ENCODE measurements at places on chromosomes 13 and 19.

GRCh38 chr13:20197361-20197834 is 4.7 kb upstream of the GJB2 start:
- DNase-seq: peak; percentile 36

GRCh38 chr19:5718579-5719273 is 1.2 kb downstream of the LONP1 start:
- DNase-seq: peak; percentile 25

GRCh38 chr13:29472332-29472961 is 123.0 kb downstream of the SLC7A1 start:
- DNase-seq: peak; percentile 43

DNA sequence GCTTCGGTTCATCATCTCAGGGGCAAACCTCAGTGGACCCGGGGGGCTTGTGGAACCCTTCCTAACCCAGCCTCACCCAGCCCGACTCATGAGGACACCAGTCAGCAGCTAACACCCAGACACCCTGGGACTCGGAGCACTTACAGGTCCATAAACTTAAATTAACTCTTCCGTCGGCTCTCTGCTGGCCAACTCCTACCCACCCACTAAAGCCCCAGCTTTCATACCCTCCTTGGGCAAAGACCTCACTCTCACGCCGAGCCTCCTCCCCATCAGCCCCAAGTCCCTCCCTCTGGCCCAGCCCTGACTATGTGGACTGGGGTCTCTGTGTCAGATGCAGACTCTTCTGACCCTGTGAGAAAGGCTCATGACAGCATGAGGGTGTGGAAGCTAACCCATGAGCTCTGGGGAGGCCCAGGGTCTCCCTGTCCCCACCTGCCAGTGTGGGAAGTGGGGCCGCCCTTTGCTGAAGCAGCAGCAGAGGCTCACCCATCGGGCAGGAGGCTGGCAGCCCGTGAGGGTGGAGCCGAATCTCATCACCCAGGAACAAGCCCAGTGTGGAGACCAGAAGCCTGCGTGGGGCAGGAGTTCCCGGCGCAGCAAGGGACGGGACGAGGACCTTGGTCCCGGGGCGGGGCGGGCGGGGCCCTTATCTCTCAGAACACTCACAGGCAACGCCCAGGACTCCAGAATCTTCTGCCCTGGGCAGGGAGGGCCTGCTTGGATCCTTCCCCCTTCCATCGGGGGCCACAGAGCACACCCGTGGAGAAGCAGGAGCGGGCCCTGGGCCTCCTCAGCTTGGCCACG is 19.8 kb downstream of the TCF3 start:
- no peak for DNase-seq

DNA sequence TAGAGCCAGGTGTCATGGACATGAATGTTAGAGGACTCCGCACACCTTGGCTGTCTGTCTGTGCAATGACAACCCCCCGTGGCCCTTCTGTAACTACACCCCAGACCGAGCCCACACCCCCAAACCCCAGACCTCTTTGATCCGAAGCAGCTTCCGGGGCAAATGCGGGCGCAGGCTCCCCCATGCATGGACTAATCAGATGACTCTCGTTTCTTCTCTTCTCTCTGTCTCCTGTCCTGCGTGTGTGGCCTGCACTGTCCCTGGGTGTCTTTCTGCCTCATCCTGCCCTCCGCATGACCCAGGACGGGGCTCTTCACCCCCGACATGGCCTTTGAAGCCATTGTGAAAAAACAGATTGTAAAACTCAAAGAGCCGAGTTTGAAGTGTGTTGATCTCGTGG is 38.9 kb downstream of the TMED1 start:
- DNase-seq: peak; percentile 76

- DNase-seq: no peak
Observed at GRCh38 chr13:112722433-112723263, 32.8 kb downstream of the ATP11A start.

- DNase-seq: no peak
Observed at GRCh38 chr19:32176591-32176990, 168.8 kb upstream of the ZNF507 start.

DNA sequence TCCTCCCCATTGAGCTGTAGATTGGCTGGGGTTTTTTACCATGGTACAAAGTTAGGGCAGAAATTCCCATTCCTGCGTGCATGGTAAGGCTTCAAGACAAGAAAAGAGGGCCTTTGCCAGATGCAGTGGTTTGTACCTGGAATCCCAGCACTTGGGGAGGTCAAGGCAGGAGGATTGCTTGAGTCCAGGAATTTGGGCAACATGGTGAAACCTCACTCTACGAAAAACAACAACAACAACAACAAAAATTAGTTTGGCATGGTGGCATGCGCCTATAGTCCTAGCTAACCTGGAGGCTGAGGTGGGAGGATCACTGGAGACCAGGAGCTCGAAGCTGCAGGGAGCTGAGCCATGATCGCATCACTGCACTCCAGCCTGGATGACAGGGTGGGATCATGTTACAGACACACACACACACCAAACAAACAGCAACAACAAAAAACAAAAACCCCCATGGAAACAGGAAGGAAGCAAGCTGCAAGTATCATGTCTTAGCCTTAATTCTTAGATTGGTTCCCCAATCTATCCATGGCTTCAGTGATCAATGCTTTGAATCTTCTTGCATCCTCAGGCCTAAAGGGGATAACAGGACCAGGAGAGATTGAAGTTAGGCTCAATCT is 5.5 kb upstream of the WTIP start:
- DNase-seq: no peak

GRCh38 chr13:51093574-51093973 is 17.5 kb downstream of the C13orf42 start:
- no peak for DNase-seq

DNA sequence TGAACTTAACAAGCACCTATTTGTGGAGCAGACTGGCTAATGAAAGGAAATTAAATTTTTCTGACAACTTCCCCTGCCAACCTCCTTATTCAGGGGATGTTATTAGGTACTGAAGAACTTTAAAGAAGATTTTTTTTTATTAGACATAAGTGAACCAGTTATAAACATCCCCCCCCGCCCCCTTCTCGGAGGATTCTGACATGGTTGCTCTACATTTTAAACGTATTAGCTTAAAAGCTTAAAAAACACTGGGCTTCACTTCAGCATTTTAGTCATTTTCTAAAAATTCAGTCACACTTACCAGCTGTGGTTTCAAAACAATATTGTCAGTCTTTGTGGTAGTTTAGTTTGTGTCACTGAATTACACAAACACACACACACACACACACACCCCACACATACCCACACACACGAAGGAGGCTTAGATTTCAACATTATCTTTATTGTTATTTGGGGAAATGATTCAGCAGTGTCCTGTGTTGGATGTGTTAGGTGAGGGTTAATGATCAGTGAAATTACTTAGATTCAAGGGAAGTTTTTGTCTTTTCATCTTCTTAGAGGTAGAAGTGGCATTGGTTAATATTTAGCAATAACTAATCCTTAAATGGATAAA is 145.7 kb downstream of the PCCA start:
- DNase-seq: no peak

DNA sequence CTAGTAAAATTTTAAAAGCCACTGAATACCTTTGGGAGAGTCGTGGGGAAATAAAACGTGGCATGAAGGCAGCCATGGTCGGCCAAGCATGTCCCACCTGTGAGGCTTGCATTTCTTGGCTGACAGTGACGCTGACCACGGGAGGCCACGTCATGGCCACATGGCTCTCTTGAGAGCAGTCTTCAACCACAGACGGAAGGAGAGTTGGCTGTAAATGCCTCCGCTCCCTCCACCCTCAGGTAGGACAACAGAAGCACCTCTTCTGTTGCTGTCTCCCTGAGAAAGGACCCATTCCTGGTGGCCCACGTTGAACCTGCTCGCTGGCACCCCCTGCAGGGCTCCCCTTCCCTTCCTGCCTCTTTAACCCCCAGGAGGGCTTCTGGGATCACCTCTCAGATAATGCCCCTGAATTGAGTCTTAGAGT is 10.6 kb upstream of the LRRC25 start:
- DNase-seq: no peak

DNA sequence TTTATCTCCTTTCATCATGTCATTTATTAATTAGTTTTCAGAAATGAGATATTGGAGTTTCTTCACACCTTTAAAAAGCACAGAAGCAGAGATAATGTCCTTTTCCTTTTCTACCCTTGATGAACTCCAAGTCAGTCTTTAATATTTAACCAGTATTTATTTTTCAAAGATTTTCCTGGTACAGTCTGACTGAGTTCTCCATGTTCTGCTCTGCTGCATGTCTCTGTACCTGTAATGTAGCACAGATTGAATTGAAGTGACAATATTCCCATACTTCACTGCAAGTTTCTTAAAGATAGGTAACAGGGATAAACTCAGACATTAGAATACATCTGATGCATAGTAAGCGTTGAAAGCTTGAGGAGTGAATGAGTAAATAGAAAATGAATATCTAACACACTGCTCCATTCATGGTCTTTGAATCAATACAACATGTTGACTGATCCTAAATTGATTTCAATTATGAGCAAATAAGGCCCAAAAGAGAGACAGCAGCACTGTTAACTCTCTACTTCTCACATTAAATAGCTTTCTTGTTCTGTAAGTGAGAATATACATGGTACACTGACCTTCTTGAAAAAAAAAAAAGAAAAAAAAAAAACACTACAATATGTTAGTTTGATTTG is 1323.6 kb upstream of the PRR20A start:
- DNase-seq: no peak

GRCh38 chr13:42498521-42498920 is 75.4 kb upstream of the TNFSF11 start:
- no peak for DNase-seq

DNA sequence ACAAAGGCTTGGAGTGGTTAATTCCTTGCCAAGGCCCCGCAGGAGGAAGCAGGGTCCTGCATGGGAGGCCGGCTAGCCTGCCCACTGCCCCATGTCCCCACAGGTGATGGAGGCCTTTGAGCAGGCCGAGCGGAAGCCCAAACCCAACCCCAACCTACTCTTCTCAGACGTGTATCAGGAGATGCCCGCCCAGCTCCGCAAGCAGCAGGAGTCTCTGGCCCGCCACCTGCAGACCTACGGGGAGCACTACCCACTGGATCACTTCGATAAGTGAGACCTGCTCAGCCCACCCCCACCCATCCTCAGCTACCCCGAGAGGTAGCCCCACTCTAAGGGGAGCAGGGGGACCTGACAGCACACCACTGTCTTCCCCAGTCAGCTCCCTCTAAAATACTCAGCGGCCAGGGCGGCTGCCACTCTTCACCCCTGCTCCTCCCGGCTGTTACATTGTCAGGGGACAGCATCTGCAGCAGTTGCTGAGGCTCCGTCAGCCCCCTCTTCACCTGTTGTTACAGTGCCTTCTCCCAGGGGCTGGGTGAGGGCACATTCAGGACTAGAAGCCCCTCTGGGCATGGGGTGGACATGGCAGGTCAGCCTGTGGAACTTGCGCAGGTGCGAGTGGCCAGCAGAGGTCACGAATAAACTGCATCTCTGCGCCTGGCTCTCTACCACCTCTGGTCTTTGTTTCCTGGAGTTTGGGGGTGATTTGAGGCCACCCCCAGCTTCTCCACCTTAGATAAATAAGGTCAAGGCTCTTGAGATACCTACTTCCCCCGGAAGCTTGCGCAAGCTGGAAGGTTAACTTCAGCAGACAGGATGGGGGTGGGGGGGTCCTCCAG is 2.6 kb downstream of the B3GNT8 start:
- no peak for DNase-seq

GRCh38 chr13:39766464-39767158 is 111.1 kb downstream of the COG6 start:
- no peak for DNase-seq

DNA sequence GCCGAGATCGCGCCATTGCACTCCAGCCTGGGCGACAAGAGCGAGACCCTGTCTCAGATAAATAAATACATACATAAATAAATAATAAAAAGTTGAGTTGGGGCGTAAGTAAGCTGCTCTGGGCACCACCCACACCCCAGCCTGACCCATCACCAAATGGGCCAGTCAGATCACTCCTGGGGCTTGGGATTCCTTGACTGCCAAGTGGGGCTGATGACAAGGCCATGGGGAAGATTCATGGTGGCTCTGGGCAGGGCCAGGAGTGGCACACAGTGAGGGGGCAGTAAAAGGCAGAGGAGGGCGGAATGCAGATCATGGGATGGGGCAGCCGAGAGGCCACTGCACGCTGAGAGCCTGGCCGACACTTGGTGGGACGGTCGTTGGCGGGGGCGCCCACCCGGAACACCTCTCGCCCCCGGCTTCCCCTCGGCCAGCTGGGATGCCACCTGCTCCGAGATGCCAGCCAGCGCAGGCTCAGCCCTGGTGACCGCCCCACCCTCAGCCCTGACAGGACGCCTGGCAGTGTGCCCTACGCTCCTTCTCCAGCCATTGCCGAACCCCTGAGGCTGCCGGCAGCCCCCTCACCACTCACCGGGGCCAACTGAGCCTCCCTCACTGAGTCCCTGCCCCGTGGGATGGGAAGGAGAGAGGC is 10.9 kb downstream of the ZNF653 start:
- no peak for DNase-seq

- DNase-seq: no peak
Observed at GRCh38 chr13:52838433-52839107, 9.9 kb downstream of the PCDH8 start.

- no peak for DNase-seq
Observed at GRCh38 chr19:15922021-15922420, 12.3 kb downstream of the CYP4F11 start.

- no peak for DNase-seq
Observed at GRCh38 chr19:46823049-46823448, 27.6 kb downstream of the AP2S1 start.

DNA sequence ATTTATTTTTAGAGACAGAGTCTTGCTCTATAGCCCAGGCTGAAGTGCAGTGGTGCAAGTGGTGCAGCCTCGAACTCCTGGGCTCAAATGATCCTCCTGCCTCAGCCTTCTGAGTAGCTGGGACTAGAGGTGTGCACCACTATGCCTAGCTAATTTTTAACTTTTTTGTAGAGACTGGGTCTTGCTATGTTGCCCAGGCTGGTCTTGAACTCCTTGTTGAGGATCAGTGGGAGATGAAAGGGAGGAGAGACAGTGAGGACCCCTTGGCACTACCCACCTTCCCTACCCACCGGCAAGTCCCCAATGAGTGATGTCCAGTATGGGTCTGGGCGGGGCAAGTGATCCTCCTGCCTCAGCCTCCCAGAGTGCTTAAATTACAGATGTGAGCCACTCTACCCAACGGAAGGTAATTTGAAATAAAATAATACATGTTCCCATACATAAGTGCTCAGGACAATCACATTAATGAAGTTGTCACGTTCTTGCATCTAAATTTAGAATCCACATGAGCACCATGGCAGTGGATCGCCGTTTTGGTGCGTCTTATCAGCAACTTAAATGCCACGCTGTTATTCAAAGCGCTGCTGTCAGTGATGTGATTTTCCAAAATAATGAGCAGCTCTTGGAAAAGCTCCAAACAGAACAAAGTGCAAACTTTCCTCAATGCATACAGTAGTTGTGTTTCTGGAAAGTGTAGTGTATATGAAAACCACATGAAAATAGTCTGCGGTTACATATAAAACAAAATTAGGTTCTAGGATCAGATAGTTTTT is 5.9 kb upstream of the ARL11 start:
- DNase-seq: no peak
